ENCODE measurements at places on chromosomes 11 and 22. TPM values are rescaled to one million over a fixed set of nuclear protein-coding genes. Genes with fewer than 3 reads are reported as not detected.

Gene OR8U1
- total RNA-seq = not detected

- no peak overlapping the region for H3K4me3 ChIP-seq
- H3K27ac ChIP-seq = no peak overlapping the region
- H3K36me3 ChIP-seq = peaks cover 3% of the 10 kb centered on the region
- peaks cover 2% of the 10 kb centered on the region for H3K4me1 ChIP-seq
- no peak for DNase-seq
Observed at GRCh38 chr11:75891947-75892739, 77.1 kb downstream of the UVRAG start.

DNA sequence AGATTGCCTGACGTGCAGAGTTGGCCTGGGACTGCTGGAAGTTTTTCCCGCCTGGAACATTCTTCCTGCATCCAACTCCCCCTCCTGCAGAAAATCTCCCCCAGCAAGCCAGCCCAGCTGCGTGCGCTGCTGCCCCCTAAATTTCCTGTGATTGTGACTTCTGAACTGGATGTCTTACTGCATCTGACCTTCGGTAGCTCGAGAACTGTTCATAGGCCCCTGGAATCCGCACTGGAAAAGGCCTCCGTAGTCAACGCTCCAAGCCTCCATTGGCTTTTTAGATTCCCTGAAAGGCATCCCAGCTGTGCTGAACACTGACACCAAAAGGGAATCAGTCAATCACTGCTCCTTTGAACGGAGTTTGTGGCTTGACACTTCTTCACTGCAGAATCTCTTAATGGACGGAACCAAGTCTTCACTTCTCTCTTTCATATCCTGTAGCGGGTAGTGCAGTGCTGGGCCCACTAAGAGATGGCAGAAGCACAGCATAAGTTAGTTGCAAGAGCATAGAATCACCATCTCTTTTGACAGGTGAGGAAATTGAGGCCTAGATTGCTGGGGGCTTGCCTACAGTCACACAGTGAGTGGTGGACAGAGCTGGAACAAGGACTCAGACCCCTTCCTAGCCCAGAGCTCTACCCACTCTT, 14.2 kb upstream of the RASD2 start:
- no peak for DNase-seq
- H3K27me3 ChIP-seq = no peaks in the 10 kb centered on the region
- H3K36me3 ChIP-seq = no peaks in the 10 kb centered on the region
- no peak overlapping the region for H3K4me3 ChIP-seq
- H3K4me1 ChIP-seq = no peaks in the 10 kb centered on the region

DNA sequence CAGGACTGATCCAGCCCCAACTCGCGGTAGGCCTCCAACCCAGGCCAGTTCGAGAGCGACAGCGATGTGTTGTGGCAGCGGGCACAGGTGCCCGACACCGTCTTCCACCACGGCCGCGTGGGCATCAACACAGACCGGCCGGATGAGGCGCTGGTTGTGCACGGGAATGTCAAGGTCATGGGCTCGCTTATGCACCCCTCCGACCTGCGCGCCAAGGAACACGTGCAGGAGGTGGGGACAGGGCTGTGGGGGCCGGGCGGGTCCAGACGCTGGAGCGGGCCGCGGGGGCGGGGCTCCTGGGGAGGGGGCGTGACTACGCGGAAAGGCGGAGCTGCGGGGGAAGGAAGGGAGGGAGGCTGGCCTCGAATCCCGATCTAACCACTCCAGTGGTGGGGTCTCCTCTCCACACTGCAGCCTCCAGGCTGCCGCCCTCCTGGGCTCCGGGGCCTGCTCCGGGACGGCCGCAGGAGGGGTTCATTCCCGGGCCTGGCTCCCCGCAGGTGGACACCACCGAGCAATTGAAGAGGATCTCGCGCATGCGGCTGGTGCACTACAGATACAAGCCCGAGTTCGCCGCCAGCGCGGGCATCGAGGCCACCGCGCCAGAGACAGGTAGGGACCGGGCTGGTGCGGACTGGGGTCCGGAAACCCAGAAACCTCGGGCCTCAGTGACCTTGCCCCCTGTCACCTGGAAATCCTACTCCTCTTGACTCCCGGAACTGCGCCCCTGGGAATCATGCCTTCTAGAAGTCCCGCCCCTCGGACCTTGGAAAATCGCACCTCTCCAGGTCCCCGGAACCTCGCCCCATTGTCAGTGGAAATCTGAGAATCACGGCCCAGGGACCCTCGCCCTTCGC, 14.9 kb downstream of the TMEM258 start:
- DNase-seq = no peak
- H3K4me3 ChIP-seq = peak overlapping the region; percentile 40
- H3K27ac ChIP-seq = no peak overlapping the region
- H3K36me3 ChIP-seq = no peaks in the 10 kb centered on the region

- peak; percentile 69 for DNase-seq
- no peaks in the 10 kb centered on the region for H3K36me3 ChIP-seq
- no peaks in the 10 kb centered on the region for H3K27me3 ChIP-seq
- H3K4me3 ChIP-seq = peak overlapping the region; percentile 80
- H3K4me1 ChIP-seq = peaks cover 23% of the 10 kb centered on the region
Observed at GRCh38 chr11:57426439-57426928, 437 bp downstream of the SLC43A3 start.
